ENCODE measurements at places on chromosomes 7 and 10.

DNA sequence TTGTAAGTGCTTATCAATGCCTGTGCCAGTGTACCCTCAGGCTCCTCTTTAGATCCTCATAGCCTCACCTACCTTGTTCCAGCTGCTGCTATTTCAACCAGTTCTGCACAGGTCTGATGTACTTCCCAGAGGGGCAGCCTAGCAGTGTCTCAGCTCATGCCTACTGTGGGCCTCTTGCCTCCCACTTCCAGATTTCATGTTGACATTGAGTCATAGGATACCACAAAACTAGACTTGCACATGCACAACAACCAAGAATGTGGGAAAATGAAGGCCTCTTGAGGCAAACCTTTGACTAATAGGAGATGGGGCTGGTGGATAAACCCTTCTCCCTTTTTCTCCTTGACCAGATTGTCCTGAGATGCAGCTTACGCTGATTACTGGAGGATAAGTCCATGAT lies 31.0 kb downstream of the PON3 start:
- DNase-seq = no peak

GRCh38 chr7:38232502-38233366 lies 40.7 kb downstream of the TARP start:
- no peak for DNase-seq

DNA sequence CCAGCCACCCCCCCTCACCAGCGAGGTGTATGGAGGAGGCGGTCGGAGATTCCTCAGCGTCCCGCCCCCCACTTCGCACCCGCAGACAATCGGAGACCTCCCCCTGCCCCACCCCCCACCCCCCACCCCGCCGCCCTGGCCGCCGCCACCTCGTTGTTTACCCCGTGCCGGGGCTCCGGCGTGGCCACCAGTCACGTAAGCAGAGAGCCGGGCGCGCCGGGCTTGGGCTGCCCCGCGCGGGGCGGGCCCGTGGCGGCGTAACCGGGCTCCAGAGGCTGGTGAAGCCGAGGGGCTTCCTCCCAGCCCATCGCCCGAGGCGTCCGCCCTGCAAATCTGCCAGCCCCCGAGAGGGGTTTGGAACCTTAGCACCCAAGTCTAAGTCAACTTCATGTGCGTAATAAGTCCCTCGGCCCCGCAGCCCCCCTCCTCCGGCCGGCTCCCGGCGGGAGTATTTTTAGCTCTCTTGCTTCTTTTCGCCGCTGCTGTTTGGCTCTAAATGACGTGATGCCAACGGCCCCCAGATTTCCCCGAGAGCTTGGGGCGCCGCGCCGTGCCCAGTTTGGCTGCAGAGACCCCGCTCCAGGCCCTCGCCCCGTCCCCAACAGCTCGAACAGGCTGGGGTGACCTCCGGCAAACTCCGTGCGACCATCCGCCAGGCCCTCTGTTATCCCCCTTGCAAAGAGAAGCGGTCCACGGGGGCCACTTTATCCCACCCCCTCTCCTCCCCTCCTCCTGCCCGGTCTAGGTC lies 2.7 kb downstream of the MXI1 start:
- no peak for DNase-seq

DNA sequence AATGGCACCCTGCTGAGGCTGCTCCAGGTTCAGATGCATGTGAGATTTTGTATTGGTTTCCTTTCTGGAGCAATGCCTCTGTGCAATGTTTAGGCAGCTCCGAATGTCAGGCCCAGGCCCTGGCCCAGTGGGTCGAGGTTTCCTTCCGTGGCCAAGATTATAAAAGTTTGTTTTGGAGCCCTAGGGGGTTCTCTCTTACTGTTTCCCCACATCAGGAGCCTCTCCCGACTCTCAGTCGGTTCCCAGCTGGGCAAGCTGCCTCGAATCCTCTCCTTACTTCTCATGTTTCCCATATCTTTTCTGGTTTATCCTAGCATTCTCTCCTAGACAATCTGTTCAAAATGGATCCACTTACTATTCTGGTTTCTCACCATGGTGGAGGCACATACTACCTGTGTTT lies 11.0 kb downstream of the TMEM140 start:
- DNase-seq = no peak

GRCh38 chr10:99775850-99776249 lies 6.6 kb upstream of the ABCC2 start:
- DNase-seq = peak; percentile 60

GRCh38 chr10:28285816-28286215 lies 17.0 kb downstream of the MPP7 start:
- no peak for DNase-seq

- DNase-seq = no peak
Measured at GRCh38 chr10:124222318-124222987, 129.1 kb upstream of the CHST15 start.

- DNase-seq = no peak
Measured at GRCh38 chr10:111035542-111035941, 41.3 kb upstream of the ADRA2A start.

DNA sequence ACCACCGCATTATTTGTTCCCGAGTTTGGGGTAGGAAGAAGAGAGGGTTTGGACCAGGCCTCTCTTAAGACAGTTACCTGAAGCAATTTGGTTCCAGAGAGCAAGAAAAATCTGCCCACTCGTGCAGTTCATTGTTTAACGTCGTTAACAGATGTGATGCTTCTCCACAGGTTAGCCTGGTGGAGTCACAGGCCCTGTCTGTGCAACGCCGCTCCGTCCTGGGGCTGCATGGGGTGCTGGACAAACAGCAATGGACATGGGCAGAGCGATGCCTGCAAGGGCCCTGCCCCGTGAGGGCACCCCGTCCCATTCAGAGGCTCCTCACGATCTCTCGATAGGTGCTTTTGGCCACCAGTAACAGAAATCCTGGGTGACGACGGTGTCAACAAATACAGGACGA lies 9.7 kb downstream of the FOXL3 start:
- no peak for DNase-seq
